ENCODE measurements at places on chromosomes 11 and 22.

- DNase-seq, result no peak
Measured at GRCh38 chr22:24489011-24489410, 6.1 kb upstream of the UPB1 start.

DNA sequence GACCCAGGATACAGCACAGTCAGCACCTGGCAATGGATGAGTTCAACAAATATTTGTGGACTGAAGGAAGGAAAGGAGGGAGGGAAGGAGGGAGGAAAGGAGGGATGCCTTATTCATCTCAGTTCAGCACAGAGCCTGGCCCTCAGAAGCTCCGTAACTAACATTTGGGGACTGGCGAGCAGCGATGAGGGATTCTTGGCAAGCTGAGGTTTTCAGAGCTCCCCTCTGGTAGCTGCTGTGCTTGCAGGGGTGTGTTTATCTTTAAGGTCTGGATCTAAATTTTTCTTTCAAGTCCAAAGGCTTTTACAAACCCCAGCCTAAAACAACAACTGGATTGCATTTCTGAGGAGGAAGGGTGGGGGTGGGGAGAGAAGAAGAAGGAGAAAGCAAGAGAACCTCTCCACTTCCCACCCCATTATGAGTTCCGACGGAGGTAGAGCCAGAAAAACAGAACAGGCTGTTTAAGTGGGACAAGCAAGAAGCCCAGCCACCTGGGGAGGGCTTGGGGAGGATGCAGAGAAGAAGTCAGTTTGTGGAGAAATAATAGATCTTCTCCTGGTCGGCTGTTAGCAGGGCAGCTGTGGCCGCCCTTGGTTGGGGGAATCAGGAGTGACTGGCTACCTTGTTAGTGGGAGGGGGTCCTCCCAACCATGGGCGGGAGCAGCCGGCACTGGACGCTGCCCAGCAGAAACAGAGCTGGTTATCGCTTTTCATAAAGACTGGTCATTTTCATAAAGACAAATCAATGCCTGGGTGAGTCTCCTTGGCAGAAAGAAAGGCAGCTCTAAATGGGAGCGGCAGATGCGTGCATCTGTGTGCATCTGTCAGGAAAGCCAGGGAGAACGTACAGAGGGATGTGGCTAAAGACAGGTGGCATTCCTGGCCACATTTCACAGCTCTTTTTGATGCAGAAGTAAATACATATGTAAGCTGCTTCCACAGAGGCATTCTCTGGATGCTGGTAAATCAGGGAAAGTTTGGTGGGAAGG, 78.0 kb downstream of the TSPAN18 start:
- no peak for DNase-seq

DNA sequence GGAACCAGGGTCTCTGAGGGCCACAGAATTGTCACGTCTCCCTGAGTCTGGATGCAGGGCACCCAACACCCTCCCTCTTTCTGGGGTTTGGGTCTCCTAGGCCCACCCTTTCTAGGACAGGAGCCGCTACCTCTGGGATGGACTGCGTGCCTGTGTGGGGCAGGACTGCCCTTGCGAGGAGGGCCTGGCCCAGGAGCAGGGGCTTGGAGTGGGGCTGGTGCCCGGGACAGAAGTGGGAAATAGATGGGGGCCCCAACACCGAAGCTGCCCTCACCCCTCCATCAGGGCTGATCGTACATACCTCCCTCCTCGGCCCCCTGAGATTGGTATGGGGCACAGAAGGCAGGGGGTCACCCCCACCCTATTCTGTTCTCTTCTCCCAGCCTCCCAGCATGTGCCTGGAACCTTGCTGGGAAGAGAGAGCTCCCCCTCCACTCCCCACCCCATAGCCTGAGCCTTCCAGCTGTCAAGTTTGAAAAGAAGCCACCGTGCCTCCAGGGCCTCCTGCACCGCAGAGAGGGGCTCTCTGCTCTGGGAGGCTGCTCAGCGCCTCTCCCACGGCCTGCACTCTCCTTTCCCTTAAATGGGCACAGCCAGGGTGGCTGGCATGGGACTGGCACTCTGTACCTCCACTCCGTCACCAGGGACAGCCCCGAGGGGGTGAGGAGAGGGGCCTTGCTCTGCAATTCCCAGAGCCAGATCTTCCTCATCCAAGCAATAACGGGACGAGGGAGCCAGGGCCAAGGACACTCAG, 1.8 kb downstream of the LRRC10B start:
- no peak for DNase-seq

DNA sequence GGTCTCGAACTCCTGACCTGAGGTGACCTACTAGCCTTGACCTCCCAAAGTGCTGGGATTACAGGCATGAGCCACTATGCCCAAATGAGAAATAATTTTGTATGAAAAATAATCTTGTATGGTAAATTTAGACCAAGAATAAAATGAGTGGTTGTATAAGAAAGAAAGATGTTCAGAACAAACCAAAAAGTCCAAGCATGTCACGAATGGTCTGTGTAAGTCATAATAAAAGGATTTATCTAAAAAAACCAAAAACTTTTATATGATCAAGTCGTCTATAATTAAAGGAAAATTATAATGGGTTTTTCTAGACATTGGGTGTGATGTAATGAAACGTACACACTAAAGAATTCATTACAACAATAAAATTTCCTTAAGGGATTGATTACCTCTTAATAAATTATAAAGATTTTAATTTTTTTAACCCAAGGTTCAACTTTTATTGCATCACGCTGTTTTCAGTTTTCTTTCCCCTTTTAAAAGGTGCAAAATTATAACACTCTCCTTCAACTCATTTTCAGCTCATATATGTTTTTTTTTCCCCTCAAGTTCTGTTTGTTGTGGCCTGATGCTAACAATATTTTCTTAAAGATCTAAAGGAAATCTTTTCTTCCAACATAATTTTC, 8.9 kb upstream of the AQP11 start:
- DNase-seq, result no peak

DNA sequence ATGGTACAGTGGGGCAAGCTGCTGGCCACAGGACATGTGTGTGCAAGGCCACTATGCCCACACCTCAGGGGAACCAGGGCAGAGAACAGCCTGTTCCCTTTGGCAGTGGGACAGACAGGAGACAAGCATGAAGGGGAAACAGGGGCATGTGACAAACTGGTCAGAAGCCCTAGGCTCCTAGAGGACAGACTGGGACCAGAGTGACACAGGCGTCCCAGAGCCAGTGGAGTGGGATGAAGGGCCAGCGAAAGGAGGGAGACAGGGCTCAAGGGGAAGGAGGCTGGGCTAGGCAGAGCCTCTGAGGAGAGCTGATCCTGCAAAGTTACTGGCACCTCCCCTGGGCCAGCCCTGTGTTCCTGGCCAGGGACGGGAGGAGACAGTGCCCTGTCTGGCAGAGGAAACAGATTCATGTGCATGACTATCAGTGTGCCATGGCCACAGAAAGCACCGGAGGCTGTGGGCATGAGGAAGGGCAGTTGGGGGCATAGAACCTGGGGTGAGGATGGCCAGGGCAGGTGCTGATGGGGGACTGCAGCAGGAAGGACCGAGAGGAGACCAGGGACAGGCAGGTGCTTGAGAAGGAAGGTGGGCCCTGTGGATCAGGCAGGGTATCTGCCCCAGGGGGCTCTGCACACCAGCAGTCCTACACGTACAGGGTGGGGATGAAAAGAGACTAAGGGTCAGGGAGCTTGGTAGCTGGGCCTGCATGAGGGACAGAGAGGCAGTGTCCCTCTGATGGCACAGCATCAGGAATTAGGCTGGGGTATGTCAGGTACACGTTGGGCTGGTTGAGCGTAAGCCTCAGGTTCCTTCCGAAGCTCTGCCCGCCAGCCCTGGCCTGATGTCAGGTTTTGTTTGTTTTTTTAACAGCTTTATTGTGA, 9.8 kb downstream of the DERL3 start:
- no peak for DNase-seq

DNA sequence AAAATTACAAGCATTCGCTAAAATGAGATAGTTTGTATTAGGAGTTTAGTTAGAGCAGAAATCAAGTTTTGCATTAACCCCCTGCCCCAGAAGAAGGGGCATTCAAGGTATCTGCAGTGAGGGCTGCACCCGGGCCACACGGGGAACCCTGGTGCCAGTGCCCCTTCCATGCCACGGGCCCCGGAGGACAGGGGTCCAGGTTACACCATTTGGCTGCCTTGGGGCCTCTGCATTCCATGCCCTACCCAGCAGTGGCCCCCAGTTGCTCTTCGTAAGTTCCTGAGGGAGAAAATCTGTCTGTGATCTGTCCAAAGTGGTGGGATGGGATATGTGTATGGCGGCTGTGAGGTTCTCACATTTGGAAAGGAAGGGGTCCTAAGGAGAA, 16.8 kb upstream of the PANX2 start:
- no peak for DNase-seq

DNA sequence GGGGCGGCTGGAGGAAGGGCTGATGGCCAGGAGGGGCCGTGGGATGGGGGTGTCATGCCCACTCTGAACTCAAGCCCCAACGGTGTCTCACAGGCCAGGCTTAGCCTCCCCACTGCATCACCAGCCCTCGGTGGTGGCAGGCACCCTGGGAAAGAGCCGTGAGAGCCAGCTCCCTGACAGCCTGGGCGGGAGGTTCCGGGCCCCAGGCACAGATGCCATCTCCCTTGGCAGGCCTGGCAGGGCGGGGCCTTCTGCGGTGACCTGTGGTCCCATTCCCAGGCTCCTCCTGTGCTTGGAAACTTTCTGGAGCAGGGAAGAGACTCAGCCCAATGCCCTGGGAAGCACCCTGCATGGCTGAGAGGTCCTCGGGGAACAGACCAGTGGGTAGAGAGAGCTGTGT, 4.8 kb downstream of the PHLDA2 start:
- no peak for DNase-seq

DNA sequence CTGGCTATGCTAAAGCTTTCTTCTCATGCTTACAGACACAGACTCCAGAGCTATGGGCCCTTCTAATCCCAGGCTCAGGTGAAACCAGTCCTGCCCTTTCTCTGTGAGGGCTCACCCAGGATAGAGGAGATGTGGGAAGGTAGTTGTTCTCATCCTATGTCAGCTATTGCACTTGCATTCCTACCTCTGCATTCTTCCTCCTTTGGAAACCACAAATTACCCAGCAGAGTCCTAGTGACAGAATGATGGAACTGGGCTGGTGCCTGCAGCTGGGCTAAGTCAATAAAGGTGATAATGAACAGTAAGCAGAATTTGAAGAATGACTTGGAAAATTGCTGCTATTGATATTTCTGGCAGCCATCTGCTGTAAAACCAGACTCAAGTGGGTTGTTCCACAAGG, 560.0 kb downstream of the TMEM135 start:
- DNase-seq, result no peak

- no peak for DNase-seq
Measured at GRCh38 chr11:69234740-69235710, 58.9 kb upstream of the MYEOV start.

DNA sequence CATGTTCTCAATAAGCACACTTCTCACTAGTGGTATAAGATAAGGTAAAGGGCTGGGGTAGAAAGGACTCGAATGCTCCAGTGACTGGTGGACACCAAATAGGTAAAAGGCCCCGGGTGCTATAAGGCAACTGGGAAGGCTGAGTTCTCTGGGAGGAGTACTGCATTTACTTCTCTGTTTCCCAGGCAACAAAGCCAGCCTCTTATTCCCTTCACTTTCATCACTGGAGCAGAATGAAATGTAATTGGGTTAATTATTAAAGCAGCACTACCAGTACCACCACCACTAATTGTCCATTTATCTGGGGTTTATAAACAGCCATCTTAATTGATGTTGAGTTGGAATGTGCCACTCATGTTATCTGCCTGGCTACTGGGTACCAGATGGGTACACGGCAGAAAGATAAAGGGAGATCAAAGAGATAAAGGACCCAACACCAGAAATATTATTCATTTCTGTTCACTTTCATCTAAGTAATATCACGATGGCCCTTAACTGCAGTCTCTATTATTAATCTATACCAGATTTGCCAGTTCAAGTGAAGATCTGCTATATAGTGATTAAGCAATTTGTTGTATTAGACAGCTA, 94.4 kb upstream of the CHRM4 start:
- DNase-seq, result no peak

GRCh38 chr11:66226101-66226500, 42.3 kb upstream of the RAB1B start:
- DNase-seq, result no peak

DNA sequence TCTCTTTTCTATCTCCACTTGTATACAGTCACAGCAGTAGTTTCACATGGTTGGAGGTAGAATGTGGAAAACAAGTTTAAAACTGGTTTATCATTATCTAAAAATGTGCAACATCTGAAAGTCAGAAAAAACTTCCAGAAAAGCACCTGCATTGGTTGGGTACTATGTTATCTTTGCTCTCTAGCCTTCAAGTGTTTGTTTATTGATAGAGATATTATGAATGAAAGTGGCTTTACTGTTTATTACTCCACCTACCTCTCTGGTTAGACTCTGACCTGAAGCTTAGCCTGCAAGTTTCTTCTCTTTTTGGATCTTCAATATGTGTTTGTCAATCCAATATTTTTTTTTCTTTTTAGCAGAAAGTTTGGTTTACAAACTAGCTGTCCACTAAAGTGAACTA, 2161.4 kb upstream of the RAG2 start:
- no peak for DNase-seq

- no peak for DNase-seq
Measured at GRCh38 chr11:12045914-12046635, 37.6 kb upstream of the DKK3 start.

DNA sequence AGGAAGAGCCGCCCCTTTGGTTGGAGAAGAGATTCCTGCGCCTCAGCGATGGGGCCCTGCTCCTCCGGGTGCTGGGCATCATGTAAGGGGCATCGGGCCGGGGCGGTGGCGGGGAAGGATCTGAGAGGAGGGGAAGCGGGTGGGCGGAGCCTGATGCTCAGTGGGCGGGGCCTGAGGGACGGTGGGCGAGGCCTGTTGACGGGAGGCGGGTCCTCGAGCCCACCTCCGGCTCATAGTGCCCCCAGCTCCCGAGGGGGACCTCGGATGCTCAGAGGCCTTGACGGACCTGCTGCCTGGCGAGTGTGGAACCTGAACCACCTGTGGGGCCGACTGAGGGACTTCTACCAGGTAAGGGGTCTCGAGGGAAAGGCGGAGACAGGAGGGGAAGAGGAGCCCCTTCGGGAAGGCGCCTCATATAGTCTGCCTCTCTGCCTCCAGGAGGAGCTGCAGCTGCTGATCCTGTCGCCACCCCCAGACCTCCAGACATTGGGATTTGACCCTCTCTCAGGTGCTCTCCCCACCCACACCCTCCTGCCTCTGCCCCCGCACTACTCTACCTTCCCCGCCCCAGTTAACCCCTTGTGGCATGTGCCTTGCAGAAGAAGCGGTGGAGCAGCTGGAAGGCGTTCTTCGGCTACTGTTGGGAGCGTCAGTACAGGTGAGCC, 799 bp downstream of the CCDC88B start:
- DNase-seq, result no peak

DNA sequence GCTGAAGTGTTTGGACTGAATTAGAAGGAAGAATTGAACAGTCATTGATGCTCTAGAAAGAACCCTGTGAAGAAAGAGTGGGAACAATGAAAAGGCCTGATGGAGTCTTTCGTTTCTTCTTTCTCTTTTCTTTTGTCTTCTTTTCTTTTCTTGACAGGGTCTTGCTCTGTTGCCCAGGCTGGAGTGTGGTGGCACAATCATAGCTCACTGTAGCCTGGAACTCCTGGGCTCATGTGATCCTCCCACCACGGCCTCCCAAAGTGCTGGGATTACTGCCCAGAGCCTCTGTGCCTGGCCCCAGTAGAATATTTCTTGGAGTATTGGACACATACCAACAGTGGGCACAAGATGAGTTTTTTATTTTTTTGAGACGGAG, 1.1 kb downstream of the FEN1 start:
- no peak for DNase-seq

Data from NCI-H1930 (cell line).